ENCODE measurements at places on chromosomes 12 and 14.
A peak's percentile ranks its signal among the peaks of the same experiment; 100 is the strongest.

DNA sequence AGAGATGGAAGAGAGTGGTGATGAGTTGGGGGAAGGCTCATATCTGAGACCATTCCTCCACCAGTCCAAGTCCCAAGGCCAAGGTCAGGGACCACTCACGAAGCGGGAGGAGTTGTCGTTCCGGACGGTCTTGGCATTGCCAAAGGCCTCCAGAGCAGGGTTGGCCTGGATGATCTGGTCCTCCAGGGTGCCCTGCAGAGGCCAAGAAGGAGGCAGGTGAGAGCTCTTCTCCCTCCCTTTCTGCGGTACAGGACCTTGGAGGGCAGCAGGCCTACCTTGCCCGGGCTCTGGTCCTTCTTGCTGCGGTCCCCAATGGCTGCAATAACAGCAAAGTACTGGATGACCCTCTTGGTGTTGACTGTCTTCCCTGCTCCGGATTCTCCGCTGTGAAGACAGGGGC is 4.0 kb downstream of the MYH7 start:
- DNase-seq = no peak

GRCh38 chr12:56628671-56629458 is 1.3 kb downstream of the BAZ2A start:
- peak; percentile 40 for DNase-seq

DNA sequence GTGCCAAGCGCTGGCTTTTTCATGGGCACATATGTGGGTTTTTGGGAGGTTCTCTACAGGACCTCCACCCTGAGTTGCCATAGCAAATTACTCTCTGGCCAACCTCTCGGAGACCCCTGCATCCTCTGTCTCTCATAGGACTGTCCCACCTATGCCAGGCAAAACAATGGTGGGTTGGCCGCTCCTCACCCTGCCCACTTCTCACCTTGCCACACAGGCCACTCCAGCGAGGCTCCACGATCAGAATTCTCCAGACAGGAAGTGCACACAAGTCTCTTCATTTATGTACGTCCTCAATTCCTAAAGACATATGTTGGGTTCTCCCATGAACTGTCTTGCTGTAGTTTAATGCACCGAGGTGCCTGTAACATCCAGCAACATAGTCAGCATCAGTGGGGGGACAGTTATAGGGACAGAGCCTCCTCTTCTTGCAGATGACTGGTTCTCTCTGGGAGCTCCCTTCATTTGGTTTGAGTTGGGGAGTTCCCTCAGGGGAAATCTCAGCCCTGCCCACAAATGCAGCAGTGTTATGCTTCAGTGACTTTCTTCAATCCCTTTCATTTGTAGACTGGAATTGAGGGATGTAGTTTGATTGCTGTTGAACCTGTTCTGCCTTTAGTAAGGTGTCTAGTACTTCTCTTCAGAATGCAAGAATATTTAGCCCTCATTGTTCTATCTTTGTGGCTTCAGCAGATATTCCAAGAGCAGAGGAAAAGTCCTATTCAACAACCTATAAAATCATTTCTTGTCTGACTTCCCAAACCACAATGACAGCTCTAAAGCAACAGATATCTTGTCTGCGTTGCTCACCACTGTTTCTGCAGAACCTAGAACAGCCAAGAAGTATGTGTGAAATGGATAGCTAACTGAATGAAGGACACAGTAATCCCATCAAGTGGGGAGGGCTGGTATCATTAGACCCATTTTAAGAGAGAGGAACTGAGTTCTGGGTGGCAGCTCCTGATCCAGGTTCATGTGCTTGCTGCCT is 2.8 kb upstream of the LTBP2 start:
- no peak for DNase-seq

GRCh38 chr12:124098887-124099286 is 125.9 kb downstream of the ZNF664 start:
- DNase-seq = no peak

- no peak for DNase-seq
Observed at GRCh38 chr12:69467366-69467765, 2.8 kb upstream of the FRS2 start.

DNA sequence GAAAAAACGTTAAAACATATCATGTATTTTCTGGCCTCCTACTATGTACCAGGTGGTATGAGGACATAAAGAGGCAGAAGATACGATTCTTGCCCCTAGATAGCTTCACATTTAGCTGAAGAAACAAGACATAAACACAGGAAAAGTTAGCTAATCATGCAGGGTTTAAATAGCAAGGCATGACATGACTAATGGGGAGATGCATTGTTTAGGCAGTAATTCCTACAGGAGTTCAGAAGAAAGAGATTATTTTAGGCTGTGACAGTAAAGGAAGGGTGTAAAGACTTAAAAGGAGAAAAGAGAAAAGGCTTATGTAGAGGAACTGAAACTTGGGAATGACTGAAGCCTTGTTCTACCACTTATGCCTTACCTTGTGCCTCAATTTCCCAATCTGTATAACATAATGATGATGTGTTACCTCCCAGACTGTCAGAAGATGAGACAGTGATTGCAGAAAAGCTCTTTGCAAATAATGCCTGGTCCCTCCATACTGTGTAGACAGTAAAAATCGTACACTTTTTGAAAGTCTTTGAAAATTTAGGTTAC is 44.4 kb downstream of the PRKCH start:
- no peak for DNase-seq

GRCh38 chr14:103318750-103319419 is 15.2 kb upstream of the EIF5 start:
- no peak for DNase-seq

DNA sequence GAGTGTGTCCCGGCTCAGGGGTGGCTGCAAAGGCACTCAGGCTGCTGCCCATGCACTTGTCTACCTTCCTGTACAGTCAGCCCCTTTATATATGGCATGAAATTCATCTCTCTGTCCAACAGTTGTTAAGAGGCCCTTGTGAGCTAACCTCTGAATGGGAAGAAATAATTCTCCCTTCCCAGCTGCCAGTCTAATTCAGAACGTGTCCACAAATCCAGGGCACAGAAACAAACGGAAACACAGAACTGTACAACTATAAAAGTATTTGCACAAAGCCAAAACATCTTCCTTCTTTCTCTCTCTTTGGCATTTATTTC is 849 bp downstream of the KRT5 start:
- no peak for DNase-seq

DNA sequence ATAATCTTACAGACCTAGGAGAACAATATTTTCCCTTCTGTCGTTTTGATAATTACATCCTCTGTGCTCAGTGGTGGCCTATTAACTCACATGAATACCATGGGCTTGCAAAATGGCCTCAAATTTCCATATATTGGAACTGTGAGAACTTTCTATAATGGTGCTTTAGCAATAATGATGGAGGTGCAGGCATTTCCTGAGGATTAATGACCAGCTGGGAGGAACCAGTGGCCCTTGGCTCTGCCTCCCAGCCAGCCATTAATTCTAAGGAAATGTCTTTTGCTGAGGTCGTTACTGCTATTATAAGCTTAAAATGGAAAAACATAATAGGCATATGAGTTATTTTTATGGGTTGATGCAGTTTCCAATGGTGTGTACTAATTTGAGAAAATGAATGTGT is 33.6 kb downstream of the HMGA2 start:
- DNase-seq = no peak

GRCh38 chr14:66508846-66509621 is 1.1 kb downstream of the GPHN start:
- no peak for DNase-seq

DNA sequence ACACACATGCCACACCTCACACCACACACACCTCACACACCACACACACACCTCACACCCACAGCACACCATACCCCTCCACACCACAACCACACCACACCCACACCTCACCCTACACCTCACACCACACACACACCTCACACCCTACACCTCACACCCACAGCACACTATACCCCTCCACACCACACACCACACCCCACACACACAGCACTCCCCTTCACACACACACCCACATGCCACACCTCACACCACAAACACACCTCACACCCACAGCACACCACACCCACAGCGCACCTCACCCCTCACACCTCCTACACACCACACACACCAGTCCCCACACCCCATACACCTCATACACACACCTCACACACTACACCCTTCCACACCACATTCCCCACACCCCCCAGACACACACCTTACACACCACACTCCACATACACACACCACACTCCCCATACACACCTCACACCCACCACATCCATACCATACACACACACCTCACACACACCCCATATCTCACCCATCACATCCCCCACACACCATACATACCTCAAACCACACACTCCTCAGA is 80.0 kb downstream of the ACTN1 start:
- DNase-seq = no peak

DNA sequence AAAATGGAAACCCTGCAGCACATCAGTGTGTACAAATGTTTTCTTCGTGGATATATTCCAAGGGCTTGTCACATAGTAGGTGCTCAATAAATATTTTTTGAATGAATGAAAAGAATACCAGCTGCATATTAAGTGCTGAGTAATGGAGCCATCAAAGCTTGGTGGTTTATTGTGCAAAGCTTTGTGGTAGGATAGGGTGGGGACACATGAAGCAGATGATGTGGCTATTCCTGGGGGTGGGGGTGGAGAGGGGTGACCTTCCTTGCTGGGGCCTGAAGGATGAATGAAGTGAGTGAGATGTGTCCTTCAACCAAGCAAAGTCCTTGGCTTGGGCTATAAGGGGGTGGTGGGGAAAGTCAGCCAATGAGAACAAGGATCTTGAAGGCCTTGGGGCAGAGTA is 4.3 kb upstream of the KRT81 start:
- no peak for DNase-seq

GRCh38 chr12:116389990-116390389 is 112.5 kb upstream of the MED13L start:
- no peak for DNase-seq

GRCh38 chr12:14779834-14780233 is 23.4 kb downstream of the WBP11 start:
- DNase-seq = no peak

DNA sequence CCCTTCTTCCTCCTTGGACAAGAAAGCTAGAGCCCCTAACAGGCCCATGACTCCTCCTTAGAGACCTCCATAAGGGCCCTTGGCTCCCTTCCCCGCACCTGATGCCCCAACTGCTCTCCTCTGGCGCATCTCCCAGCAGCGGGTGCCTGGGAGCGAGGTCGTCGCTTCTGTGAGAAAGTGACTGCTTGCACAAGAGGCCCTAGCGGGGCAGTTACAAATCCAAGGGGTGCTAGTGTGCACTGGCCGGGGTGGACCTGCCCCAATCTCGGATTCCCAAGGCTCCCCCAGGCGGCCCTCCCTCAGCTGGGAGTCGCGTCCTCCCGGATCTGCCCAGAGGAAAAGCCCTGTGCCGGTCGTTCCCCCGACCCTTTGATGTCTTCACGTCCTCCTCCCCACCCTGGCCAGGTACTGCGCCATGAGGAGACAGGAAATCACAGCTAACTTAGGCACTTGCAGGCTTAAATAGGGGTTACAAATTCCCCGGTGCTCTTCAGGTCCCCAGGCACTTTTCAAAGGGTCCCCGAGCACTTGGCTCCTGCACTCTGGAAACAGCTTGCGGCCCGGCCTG is 2.8 kb downstream of the NKX2-8 start:
- no peak for DNase-seq

- DNase-seq = no peak
Observed at GRCh38 chr12:12960639-12961209, 8.8 kb upstream of the GPRC5D start.

- DNase-seq = no peak
Observed at GRCh38 chr14:53220914-53221313, 67.8 kb upstream of the DDHD1 start.

- no peak for DNase-seq
Observed at GRCh38 chr14:104451474-104451873, 128.1 kb upstream of the C14orf180 start.

DNA sequence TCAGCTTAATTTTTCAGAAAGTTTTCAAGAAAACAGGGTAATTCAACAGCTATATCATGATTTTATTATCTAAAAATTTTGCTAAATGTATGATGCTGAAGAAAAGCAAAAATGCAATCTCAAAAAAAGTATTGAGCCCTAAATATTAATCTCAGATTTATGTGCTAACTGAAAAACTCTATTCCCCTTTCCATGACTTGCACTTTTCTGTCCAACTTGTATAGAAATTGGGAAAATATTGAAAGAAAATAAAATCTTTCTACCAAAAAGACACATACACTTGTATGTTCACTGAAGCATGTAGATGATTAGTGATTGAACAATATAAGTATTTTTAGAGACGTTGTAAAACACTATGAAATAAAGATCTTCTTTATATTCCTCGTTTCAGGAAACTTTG is 368.0 kb upstream of the ATXN7L3B start:
- no peak for DNase-seq

DNA sequence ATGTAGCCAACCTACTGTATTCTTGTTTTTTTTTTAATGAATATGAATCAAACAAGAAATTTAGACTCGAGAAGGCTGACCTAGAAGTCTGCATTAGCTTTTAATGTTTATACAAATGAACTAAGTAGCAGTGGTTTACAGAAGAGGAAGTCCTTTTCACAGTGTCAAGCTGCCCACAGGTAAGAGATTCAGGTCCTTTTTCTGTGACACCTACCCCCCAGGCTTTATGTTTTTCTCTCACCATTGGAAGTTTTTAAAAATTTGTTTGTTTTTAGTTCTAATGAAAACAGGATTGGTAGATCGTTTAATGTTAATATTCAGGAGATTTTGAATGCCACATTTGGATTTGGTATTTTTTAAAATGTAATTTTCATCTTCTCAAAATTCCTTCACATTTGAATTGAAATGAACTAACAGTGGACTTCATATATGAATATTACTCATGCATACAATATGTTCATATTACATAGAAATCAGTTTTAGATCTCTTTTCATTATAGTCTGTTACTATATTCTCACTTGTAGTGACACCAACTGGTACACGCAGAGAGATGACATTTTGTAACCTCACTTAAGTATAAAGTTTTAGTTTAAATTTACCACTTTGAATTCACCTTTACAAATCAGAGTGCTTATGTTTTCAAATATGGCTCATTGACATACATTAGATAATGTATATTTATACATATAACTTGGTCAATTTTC is 29.7 kb downstream of the ATF7IP start:
- DNase-seq = no peak

- no peak for DNase-seq
Observed at GRCh38 chr14:100019156-100019744, 46.0 kb upstream of the EVL start.

DNA sequence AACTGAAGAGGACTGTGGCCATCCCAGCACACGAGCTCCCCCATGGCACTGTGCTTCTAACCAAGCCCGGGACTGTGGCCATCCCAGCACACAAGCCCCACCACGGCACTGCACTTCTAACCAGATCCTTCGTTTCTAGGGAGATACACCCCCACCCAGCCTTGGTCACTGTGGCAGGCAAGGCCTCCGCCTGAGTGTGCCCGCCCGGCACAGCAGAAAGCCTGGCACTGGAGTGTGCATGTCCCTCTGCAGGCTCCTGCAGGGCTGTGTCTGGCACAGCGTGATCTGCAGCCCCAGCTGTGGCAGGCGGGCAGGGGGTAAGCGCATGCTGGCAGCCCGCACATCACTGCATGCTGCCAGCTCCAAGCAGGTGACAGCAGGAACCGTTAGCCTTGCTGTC is 49.8 kb downstream of the CCDC85C start:
- no peak for DNase-seq

GRCh38 chr12:62692884-62693283 is 226.3 kb downstream of the MON2 start:
- no peak for DNase-seq

All from NCI-H146 (cell line).